ENCODE measurements at places on chromosomes 4 and X.

DNA sequence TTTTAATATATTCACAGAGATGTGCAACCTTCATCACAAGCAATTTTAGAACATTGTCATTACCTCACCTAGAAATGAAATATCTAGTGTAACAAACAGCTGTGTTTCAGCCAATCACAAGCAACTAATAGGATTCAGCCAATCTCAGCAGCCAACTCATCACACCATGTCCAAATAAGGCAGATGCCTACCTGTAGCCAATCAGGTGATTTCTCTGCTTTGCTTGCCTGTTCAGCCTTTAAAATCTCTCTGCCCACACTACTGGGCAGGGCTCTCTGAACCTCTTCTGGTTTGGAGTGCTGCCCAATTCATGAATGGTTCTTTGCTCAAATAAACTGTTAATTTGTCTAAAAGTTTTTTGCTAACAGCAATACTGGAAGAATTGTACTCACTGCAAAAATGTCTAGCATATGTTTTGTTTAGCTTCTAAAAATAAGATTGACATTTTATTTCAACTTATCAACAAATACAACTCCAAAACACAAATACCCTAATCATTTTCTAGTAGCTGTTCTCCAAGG is 52.4 kb upstream of the IGFBP7 start:
- no peak for DNase-seq

DNA sequence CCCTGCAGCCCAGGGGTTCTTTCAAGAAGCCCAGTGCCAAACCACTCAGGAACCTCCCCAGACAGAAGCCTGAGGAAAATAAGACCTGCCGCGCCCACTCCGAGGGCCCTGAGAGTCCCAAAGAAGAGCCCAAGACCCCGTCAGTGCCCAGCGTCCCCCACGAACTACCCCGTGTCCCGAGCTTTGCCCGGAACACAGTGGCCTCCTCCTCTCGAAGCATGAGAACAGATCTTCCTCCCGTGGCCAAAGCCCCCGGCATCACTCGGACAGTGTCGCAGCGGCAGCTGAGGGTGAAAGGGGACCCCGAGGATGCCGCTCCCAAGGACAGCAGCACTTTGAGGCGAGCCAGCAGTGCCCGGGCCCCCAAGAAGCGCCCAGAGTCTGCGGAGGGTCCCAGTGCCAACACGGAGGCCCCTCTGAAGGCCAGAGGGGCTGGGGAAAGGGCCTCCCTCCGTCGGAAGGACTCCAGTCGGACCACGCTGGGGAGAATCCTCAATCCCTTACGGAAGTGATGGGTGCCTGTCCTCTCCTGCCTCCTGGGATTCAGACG is 40.2 kb downstream of the FHDC1 start:
- DNase-seq, result no peak

DNA sequence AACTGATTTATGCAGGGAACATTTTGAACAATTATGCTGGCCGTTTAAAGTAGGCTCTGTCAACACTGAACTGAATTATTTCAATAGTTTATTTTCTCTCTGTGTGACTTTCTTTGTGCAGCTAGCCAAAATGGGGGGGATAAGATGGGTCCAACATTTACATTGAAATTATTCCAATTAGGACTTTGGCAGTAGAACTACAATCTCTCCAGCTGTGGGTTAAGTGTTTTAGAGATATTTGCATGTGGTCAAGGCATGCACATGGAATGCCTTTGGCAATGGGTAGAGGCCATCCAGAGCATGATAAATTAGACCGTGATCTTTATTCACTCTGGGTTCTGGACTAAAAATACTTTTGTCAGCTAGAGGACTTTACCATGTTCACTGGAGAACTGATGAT is 107.9 kb upstream of the ELOVL6 start:
- DNase-seq, result peak; percentile 4

DNA sequence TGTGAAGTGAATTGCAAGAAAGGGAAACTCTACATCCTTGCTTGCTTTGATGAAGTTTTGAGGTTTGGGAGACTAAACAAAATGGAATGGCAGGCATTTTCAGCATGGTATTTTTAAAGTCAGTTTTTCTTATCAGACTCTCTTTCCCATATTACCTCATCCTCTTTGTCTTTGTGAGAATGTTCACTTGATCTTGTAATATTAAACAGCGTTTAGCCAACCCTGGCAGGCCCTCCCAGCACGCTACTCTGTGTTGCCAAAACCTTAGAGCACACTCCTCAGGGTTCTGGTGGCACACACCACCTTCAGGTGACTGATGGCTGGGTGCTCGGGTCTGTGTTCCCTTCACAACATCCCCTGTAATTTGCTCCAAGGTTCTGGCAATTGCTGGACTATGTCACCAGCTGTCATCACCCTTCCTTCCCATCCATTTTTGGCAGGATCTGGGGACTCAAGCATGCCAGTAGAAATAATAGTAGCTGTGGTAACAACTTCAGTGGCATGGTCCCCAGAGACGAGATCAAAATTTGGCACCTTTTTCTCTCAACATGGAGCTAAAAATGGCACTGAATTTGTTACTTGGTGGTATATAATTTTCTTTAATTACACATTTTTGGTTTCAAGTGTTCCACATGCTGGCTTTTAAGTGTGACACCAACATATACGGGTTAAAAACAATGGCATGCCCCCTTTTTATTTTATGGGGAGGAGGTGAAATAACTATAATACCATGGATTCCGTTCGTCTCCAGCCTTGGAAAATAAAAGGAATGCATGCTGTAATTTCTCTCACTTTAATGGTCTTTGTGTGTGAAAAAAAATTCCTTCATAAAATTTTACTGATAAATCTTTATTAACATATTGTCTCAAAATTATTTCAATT is 273.1 kb downstream of the DCTD start:
- DNase-seq, result peak; percentile 85

DNA sequence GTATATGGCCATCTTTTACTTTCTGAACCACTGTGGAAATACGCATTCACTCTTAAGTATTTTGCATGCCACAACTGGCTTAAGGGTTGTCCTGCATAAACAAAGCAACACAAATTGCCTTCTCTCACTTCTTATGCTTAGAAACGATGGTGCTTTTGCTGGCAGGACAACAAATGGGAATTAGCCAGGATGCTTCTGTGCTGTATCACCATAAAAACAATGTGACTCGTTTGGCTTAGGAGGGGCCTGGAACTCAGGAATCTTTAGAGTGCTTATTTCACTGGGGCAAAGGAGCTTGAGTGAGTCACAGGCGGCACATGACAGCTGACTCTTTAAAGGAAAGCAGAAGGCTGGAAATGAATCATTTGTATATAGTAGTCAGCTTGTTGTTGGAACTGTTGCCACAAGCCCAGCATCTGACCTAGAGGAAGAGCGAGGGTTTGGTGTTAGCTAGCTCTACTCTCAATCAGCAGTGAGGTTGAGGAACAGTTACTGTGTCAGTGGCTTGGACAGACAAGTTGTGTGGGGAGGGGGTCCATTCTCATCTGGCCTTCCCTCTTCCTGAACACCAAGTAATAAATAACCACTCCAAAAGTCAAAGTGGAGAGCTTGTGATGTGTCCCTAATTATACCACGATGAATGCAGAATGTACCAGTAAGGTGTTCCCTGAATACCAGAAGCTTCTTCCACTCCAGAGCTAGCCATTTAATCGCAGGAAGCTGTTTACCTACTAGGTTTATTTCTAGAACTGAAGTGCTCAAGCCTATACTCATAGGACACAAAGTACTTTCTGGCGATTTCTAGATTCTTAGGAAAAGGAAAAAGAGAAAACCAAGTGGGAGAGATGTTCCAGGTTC is 293.1 kb downstream of the CAMK2D start:
- peak; percentile 100 for DNase-seq

DNA sequence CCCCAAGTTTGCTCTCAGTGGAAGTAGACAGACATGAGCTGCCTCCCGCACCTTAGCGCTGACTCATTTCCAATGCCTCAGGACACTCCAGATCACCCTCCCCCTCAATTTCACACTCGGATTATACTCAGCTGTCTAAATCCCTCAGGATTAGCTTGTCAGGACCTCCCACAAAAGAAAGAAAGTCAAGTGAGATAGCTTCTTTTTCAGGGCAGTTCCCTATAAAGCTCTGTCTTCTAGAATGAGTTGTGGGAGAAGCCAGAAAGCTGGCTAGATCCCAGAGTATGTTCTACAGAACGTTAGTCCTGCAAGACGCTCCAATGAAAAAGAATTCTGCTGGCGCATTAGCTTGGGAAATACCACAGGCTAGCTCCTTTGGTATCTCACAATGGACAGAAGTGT is 51.2 kb upstream of the MTNR1A start:
- DNase-seq, result peak; percentile 64

DNA sequence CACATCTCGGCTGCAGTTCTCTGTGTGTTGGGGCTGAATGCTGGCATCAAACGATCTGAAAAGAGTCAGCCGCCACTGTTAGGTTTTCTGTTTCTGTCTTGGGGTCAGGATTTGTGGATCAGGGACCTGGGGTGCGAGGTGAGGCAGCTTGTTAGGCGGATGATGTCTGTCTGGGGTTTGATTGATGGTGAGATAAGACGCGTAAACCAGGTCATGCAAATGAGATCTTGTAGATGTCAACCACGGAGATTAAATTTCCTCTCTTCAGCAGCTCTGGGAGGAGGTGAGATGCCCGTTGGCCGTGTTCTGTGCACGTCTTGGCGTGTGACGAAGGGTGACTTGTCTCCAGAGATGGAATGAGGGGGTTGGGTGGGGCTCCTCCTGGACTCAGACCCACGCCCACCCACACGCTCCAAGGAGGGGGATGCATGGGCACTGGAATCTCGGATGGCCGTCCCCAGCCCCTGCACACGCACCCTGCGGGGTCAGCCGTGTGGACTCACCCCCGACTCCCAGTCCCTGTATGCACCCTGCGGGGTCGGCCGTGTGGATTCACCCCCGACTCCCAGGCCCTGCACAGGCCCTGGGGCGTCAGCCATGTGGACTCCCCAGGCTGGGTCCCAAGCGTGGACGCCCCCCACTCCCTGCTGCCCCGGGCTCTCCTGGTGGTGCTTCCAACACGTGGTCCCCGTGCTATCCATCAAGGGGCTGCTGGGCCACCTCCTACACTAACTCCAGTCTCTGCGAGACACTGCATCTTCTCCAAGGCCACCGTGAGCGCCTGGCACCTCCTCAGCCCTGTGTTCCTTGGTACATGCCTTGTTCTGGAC is 16.0 kb upstream of the UVSSA start:
- no peak for DNase-seq

- DNase-seq, result peak; percentile 35
These were observed 218.8 kb downstream of the MAGEB17 start for GRCh38 chrX:16386126-16386525.

DNA sequence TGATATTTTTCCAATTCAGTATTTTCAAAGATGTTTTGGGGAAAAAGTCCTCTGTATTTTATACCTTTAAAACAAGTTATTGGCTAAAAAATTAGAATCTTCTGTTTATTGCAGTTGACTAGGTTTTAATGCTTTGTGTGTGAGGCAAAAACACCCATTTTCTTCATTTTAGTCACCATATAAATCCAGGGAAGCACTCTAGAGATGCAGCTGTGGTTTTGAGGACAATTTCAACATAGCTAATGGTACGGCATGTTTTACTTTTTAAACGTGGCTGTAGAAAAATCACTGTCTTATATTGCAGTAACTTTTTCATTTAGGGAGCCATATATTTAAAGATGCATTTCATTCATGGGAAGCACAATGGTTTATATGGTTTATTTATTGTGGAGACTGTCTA is 129.1 kb upstream of the PITX2 start:
- no peak for DNase-seq

DNA sequence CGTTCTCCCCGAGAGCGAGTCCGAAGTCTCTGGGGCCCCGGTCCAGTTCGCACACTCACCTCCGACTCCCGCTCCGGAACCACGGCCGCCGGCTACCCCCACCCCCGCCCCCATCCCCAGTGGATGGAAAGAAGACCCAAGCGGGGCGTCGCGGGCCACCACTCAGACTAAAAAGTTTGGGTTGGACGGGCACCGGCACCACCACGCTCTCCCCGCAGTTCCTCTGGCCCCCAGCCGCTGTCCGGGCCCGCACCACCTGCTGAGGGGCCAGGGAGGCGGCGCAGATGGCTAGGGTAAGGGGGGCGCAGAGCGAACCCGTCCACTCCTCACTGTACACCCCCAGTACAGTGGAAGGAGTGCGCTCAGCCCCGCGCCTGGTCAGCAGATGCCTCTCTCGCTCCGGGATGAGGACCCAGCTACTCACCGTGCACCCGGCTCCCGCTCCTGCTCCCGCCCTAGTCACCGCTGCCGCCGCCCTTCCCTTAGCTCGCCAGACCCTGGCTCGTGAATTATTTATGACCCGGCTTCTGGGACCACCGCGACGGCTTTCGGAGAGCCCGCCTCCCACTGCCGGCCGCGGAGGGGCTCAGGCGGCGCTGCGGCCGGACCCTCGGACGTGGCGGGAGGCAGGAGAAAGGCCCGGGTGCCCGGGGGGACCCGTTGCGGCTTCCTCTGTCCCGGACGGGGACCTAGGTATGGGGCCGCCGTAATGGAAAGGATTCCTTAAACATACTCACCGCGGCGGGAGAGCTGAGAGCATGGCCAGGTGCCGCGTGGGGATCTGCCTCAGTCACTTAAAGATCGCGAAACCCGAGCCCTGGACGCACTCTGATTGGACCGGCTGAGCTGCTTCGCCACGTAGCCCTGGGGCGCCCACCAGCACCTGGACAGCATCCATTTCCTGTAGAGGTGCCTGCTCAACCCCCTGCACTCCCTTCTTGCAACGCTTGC is at the start of gene PROM1:
Gene PROM1 (minus strand): TSS at position 783 of the 951 bp plus-strand sequence. CDS start 8,117 bp downstream, outside the sequence.
- no peak for DNase-seq

GRCh38 chr4:632926-633325 is 7.6 kb downstream of the PDE6B start:
- DNase-seq, result no peak

- no peak for DNase-seq
These were observed 183.0 kb upstream of the NOCT start for GRCh38 chr4:138832563-138832962.

- peak; percentile 28 for DNase-seq
These were observed 1.9 kb upstream of the MAMLD1 start for GRCh38 chrX:150361070-150361776.

DNA sequence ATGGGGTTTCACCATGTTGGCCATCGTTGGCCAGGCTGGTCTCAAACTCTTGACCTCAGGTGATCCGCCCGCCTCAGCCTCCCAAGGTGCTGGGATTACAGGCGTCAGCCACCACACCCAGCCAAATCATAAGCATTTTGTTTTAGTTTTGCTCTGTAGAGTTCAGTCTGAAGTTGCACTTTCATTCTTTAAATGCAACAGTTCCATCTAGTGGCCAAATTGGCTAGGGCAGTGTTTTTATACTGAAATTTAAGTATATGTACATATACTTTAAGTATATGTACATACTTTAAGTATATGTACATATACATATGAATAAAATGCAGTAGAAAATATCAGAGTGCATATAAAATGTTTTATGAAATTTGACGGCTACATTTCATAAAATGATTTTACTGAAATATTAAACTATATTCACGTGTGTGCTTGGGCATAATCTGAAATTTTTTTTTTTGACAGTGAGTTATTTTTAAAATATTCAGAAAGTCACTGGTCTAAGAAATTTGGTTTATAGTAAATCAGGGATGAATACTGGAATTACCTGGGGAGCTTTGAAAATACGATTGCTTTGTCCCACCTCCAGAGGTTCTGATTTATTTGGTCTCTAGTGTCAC is 145.5 kb downstream of the NWD2 start:
- DNase-seq, result peak; percentile 31

DNA sequence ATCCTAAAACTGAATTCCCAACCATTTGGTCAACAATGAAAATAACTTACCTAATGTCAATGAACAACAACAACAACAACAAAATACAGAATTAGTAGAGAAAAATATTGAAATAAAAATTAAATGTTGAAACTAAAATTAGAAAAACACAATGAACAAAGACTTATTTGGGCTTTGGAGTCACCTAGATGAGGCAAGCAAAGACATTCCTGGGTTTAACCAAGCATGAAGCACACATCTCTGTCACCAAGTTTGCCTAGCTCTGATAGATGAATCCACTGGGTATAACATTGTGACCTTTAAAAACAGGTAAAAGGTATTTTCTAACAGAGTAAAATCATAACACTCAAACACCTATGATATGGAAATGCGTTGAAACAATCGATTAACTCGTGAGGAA is 13.2 kb upstream of the SYTL5 start:
- no peak for DNase-seq

Data from EH (cell line).